ENCODE measurements at places on chromosomes 12 and 14.

- DNase-seq = no peak
Observed at GRCh38 chr14:90987140-90987539, 73.3 kb downstream of the RPS6KA5 start.

DNA sequence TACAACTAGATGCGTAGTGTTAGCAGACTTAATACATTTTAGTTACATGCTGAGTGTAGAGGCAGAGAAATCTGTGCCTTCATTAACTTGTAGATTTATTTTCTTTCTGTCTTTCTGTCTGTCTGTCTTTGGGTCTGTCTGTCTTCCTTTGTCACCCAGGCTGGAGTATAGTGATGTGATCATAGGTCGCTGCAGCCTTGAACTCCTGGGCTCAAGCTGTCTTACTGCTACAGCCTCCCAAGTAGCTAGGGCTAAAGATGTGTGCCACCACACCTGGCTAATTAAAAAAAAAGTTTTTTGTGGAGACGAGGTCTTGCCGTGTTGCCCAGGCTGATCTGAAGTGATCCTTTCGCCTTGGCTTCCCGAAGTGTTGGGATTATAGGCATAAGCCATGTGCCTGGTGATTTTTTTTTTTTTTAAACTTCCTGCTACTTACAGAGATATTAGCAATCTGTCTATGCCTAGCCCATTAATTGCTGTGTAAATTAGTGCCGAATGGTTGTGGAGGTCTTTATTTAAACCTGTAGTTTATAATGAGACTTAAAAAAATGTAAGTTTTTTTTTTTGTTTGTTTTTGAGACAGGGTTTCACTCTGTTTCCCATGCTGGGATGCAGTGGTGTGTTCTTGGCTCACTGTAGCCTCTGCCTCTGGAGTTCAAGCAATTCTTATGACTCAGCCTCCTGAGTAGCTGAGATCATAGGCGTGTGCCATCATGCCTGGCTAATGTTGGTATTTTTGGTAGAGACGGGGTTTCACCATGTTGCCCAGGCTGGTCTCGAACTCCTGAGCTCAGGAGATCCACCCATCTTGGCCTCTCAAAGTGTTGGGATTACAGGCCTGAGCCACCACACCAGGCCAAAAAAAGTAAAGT, 22.8 kb downstream of the ERC1 start:
- no peak for DNase-seq

DNA sequence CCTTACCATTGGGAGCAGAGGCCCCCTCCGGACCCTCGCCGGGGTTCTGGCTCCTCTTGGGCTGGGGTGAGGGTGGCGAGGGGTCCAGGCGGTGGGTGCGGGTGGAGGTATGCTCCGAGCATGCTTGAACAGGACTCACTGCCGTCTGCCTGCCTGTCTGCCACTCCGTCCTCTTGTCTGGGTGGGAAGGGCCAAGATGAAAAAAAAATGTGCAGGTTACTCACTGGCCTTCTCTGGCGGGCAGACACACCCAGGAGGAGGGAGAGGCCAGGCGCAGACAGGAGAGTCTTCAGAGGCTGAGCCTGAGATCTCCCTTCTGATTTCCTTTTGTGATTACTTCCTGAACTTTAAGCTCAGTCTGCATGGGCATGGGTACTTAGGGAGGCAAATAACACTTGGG, 76.1 kb downstream of the STON2 start:
- no peak for DNase-seq

GRCh38 chr12:5369298-5369697, 62.6 kb upstream of the NTF3 start:
- DNase-seq = no peak

- DNase-seq = no peak
Observed at GRCh38 chr12:96187956-96188355, 6.2 kb upstream of the ELK3 start.

- no peak for DNase-seq
Observed at GRCh38 chr12:32089156-32089555, 17.5 kb upstream of the BICD1 start.

DNA sequence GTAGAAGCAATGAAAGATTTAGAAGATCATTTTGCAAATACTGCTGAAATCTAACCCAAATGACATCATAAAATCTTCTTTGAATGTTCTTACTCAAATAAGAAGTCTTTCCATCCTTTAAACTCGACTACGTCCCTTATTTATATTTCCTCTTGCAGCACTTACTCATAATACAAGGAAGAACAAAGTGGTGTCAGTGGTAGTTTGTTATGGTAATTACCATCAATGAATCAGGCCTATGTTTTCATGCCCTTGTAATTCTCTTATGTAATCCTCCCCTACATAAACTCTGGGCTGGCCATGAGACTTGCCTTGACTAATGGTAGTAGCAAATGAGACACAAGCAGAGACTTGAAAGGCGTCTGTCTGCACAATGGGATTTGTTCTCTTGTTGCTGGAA, 17.0 kb downstream of the EEA1 start:
- no peak for DNase-seq

- no peak for DNase-seq
Observed at GRCh38 chr14:72599579-72600470, 294.1 kb downstream of the DPF3 start.

GRCh38 chr14:33026850-33027430, 88.3 kb downstream of the NPAS3 start:
- no peak for DNase-seq

GRCh38 chr12:92199819-92200576, 54.4 kb upstream of the BTG1 start:
- no peak for DNase-seq

DNA sequence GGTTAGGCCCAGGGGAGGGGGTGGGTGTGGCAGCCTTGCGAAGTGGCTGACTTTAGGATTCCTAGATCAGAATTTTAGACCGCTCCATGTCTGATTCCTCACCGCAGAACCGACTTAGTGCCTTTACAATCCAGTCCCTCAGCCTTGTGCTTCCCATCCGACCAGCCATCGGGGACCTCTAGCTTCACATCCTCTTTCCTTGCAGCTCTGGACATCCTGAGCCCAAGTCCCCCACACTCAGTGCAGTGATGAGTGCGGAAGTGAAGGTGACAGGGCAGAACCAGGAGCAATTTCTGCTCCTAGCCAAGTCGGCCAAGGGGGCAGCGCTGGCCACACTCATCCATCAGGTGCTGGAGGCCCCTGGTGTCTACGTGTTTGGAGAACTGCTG, 557 bp downstream of the COPS7A start:
- no peak for DNase-seq

DNA sequence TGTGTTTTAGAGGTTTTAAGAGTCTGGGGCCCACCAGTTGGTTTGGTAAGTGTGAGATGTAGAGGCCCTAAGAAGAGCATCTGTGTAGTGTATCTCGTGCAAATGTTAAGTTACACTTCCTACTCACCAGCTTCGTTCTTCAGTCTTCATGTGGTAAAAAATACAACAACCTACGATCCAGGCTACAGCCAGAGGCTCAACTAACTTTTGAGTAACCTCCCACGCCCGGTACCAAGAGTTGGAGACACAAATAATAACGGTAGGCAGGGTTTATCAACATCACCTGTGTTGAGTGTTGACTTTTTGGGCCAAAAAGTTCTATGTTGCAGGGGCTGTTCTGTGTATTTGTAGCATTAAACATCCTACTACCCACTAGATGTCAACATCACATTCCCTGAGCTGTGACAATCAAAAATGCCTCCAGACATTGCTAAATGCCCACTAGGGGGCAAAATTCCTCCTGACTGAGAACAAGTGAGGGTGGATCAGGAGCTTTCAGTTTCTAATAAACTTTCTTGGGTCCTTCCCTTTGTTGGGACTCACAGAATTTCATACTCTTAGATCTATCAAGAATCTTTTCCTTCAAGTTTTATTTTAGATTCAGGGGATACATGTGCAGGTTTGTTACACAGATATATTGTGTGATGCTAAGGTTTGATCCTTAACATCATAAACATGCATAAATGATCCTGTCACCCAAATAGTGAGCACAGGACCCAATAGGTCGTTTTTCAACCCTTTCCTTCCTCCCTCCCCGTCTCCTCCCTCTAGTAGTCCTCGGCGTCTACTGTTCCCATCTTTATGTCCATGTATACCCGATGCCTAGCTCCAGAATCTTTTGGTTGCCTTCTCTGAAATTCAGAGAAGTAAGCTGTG, 94.7 kb downstream of the SLC2A13 start:
- DNase-seq = peak; percentile 42

- DNase-seq = no peak
Observed at GRCh38 chr12:80802652-80803400, 86.1 kb downstream of the MYF5 start.

DNA sequence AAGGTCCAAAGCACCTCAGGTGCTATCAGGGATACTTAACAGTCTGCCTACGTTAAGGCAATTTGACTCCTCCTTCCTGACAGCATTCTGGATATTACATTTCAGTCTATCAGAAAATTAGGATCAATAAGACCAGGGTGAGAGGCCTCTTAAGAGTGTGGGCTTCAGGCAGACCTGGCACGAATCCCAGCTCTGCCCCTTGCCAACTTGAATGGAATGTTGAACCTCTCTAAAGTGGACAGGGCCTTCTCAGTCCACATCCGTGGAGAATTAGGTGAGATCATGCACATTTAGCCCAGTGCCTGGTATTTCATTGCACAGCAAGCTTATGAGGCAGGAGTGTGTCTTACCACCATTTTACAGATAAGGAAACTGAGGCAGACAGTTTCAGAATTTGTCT, 25.9 kb downstream of the DCAF4 start:
- DNase-seq = no peak

DNA sequence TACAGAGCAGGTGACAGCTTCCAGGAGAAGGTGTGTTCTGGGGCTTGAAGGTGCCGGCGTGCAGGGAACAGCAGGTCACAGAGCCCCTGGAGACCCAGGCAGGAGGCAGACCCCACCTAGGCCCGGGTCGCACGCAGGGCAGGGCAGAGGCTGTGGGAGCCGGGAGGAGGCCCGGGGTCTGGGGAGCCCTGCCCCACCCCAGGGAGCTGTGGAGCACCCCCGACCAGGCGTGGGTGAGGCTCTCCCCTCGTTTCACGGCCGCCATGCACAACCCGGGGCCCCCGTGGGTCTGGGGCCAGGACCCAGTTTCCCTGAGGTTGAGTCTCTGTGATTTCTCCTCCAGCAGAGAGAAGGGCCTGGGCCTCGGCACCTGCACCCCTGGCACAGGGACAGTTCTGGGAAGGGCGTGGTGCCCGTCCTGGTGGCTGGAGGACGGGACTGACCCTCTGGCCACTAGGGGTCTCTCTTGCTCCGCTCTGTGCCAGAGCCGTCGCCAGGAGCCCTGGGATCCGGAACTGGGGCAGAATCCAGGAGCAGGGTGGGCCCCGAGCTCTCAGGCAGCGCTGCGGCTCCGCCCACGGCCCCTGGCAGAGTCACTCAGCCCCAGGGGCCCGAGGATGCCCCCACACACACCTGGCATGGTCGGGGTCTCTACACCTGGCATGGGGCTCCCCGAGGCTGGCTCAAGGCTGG, 75.2 kb upstream of the FBRSL1 start:
- DNase-seq = peak; percentile 93

DNA sequence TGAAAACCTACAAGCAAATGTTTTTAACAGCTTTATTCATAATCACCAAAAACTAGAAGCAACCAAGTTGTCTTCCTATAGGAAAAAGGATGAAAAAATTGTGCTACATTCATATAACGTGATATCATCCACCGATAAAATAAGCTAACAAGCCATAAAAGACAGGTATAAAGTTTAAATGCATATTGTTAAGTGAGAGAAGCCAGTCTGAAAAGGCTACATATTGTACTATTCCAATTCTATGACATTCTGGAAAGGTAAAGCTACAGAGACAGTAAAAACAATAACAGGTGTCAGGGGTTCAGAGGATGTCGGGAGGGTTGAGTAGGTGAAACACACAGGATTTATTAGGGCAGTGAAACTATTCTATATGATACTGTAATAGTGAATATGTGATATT, 22.7 kb downstream of the CDKL1 start:
- DNase-seq = no peak

DNA sequence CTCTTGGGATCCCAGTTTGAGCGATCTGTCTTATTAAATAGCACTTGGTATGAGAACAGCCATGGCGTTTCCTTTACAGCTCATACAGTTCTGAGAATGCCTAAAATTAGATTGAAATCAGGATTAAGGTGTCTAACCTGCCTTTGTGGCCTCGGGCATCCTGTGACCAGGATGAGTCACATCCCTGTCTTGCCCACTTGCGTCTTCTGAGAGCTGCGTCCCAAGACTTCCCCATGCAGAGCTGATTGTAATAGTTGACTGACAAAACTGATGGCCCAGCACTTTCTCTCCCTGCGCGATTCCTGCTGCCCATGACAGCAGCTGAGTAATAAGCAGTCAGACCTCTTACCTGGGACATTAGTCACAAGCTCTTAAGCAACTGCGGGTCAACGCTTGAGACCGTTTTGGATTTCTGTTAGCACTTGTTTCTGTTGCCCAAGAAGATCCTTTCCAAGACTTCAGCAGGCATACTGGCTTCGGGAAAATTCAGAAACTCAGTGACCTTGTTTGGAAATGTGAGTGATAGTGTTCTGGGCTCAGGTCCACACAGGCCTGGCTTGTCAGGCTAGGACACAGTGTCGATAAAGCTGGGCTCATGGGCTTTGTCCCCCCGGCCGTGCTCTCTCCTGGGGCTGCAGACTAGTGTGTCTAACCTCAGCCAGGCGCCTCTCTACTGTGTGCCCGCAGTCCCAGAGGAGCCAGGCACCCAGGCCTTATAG, 169.9 kb upstream of the HIF1A start:
- no peak for DNase-seq

DNA sequence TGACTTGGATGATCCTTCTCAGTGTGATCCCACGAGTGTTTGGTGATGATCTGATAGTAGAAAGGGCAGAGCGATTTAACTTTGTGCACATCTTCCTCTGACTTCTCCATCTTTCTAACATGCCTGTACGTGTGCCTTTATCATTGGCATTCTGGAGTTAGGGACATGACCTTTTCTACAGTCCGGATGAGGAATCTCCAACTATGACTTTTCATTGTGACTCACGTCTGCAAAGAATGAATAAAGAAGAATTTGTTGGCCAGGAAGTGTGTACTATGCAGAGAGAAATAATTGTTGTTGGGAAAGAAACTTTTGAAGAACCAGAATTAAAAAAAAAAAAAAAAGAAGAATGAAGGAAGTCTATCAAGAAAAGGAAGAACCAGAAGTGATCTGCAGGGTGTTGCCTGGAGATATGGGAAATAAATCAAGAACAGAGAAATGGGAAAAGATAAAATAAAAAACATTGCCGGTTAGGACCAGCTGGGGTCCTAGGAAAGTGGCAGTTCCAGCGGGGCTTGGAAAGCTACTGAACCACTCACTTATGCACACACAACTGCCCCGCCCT, 25.3 kb downstream of the PPFIBP1 start:
- DNase-seq = no peak

GRCh38 chr12:126727218-126728075, 1539.5 kb upstream of the TMEM132C start:
- no peak for DNase-seq

DNA sequence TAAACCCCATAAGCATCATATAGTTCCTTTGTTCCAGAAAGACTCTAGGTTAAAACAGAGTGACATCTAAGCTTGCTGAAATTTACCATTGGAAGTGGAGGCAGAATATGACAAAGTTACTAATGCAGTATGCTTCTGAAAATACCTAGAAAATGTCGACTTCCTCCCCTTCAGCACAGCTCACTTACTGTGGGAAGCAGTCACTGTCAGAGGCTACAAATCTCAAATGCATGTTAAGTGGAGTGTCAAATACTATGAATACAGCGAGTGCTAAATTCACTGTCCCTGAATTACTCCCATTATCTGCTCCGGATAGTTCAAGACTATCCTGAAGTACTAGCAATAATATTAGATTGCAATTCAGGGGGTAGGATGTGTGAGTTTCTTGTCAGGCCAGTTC, 1454.6 kb downstream of the AACS start:
- DNase-seq = no peak

GRCh38 chr14:35352274-35353233, 52.0 kb downstream of the NFKBIA start:
- DNase-seq = no peak

Data from HuH-7 (cell line).